Psoas muscle (tissue), 8 donors: ENCODE measurements at places on chromosomes 6 and 20.
A peak's percentile ranks its signal among the peaks of the same experiment; 100 is the strongest.

GRCh38 chr20:4088766-4089165 is 73.4 kb upstream of the RNF24 start:
- DNase-seq, result no peak

- no peak for DNase-seq
Observed at GRCh38 chr6:146335336-146335735, 208.3 kb upstream of the RAB32 start.

DNA sequence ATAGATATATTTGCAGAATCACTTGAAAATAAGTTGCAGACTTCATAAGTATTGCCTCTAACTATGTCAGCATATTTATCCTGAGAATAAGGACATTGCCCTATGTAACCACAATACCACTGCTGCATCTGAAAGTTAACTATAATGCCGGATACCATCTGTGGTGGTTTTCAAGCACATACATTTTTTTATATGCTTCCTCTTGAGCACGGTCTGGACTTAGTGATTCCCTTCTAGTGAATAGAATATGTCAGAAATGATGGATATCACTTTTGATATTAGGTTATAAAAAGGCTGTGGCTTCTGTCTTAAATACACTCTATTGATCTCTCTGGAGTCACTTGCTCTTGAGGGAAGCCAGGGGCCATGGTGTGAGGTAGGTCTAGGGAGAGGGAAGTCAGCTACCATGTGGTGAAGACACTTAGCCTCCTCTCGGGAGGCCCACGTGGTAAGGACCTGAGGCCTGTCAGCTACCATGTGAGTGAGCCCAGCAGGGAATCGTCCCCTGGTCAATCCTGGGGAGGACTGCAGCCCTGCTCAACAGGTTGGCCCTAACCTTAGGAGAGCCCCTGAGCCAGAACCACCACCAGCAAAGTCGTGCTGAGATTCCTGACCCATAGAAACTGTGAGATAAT is 57.5 kb downstream of the CCDC170 start:
- DNase-seq, result no peak

DNA sequence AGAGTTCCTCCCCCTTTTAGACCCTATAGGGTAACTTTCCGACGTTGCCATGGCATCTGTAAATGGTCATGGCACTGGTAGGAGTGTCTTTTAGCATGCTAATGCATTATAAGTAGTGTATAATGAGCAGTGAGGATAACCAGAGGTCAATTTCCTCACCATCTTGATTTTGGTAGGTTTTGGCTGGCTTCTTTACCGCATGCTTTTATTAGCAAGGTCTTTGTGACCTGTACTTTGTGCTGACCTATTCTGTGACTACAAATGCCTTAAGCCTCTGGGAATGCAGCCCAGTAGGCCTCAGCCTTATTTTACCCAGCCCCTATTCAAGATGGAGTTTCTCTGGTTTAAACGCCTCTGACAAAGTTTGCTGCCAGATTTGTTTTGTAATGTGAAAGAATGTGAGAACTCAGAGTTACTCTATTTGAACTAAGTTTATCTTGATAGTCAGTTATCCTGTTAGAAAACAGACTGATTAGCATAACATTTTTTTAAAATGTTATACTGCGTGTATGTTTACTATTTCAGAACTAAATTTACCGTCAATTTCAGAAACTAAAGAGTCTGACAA is 111.3 kb upstream of the PRSS16 start:
- no peak for DNase-seq

DNA sequence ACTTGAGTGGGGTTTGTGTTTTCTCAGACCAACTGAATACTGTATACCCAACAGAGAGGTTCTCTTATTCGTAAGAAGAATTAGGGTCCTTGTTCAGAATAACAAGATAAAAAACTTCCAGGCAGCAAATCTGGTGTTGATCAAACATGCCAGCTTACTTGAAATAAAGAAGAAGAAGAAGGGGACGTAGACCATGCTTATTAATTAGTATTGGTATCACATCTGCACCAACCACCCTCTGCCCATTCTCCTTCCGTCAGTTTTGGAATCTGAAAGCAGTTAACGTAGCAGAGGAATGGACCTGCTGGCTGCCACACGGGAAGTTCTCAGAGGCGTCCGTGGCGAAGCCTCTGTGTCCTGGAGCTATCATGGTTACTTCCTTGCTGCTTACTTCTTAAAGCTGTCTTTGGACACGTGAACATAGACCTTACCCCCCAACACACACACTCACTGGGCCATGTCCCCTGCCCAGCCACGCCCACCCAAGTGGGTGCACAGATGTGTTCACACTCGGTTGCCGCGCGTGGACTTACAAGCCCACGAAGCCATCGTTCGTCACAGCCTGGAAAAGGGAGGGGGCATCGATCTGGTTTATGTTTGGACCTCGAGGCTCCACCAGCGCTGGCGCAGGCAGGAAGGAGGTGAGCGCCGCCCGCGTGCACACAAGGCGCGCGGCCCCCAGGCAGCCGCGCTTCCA is 4.1 kb upstream of the DLL1 start:
- DNase-seq, result no peak

GRCh38 chr6:34524499-34524898 is 31.6 kb downstream of the SPDEF start:
- DNase-seq, result no peak

DNA sequence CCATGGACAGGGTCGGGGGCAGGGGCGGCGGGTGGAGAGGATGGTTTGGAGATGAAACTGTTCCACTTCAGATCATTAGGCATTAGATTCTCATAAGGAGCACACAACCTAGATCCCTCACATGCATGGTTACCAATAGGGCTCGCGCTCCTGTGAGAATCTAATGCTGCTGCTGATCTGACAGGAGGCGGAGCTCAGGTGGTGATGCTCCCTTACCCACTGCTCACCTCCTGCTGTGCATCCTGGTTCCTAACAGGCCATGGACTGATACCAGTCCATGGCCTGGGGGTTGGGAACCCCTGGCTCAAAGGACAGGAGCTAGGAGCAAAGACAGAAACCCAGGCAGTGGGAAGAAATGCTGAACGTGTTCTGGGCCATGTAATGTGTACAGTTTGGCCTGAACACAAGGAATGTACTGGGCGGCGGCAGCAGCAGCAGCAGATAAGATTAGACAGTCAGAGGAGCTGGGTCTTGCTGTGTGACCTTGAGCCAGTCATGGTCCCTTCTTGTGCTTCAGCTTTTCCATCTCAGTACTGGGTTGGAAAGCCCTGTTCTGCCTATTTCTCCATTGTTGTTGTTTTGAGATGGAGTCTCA is 4.7 kb upstream of the SPAG4 start:
- peak; percentile 9 for DNase-seq

GRCh38 chr20:58374027-58374850 is 14.8 kb upstream of the VAPB start:
- no peak for DNase-seq

DNA sequence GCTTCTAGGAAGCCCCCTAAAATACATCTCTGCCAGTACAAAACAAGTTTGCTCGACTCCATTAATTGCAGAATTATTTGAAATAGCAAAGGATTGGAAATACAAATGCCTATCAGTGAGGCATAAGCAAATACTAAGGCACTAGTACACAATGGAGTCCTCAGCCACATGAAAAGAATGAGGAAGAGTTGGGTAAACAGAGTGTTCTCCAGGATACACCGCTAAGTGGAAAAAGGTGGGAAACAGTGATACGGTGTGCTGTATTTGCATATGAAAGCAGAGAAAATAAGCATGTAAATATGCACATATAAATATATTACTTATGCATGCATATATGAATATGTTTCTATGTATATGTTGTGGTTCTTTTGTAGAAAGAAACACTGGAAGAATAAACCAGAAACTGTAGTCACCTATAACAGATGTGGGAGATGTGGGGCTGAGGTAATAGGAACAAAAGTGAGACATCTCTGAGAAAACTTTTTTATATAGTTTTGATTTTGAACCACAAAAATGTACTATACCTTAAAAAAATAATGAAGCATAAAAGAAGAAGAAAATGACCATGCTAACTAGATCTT is 143.4 kb upstream of the MYLIP start:
- DNase-seq, result no peak

DNA sequence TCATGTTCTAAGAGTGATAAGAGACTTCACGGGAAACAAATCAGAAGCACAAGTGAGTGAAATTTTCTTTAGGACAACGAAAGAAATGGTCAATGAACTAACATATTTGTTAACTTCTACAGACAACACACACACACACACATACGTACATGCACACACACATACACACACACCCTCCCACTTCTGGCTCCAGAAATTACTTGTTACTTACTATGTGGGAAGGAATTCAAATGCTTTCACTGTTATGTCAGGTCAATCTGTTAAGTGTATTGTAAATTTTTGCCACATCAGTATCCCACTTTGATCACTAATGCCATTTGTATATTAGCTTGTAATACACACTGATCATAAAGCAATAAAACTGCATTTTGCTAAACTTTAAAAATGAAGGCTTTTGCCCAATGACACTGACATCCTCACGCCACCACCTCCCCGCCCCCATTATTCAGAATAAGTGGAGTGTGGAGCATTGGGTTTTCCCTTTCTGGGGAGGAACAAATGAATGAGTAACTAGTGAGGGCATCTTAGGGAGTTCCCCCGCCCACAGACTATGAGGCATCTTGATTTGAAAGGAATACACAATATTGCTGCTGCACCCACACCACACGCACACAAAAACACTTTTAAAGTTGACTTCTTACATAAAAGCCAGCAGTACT is 76.2 kb downstream of the ATXN1 start:
- DNase-seq, result no peak

DNA sequence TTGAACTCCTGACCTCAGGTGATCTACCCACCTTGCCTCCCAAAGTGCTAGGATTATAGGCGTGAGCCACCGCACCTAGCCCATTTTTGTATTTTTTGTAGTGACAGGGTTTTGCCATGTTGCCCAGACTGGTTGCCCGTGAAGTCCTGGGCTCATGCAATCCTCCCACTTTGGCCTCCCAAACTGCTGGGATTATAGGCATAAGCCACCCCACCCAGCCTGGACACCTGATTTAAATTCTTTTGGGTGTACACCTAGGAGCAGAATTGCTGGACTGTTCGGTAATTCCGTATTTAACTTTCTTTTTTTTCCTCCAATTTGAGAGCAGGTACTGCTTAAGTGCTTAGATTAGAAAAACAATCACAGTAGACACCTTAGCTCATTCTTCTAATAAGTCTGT is 5.6 kb upstream of the NRM start:
- DNase-seq, result no peak

- no peak for DNase-seq
Observed at GRCh38 chr20:32429343-32429742, 71.2 kb downstream of the ASXL1 start.
